ENCODE measurements at places on chromosomes 2 and 18.

GRCh38 chr2:1777781-1778180, 33.5 kb upstream of the PXDN start:
- DNase-seq, result no peak

- DNase-seq, result peak; percentile 34
Observed at GRCh38 chr2:231674587-231675338, 33.6 kb upstream of the PTMA start.

GRCh38 chr2:17976871-17977746, 98.6 kb downstream of the KCNS3 start:
- DNase-seq, result no peak

GRCh38 chr2:207363761-207364290, 165.9 kb upstream of the CREB1 start:
- DNase-seq, result no peak

- no peak for DNase-seq
Observed at GRCh38 chr2:2095360-2096093, 235.5 kb downstream of the MYT1L start.

DNA sequence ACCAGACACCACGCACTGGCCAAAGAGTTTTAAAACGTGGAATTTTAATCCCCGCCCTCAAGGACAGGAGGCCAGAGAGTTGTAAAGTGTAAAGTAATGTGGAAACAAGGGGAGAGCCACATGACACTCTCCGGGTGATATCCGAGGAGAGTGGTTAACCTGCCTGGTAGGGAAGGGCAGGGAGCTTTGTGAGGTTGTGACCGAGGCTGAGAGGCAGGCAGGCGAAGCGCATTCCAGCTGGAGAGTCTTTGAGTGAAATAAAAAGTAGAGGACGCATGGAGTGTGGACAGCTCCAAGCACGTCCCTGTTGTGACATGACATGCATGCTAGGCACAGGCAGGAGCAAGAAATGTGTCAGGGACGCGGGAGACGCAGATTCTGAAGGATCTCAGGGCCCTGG, 539.5 kb downstream of the RNF144A start:
- DNase-seq, result no peak

DNA sequence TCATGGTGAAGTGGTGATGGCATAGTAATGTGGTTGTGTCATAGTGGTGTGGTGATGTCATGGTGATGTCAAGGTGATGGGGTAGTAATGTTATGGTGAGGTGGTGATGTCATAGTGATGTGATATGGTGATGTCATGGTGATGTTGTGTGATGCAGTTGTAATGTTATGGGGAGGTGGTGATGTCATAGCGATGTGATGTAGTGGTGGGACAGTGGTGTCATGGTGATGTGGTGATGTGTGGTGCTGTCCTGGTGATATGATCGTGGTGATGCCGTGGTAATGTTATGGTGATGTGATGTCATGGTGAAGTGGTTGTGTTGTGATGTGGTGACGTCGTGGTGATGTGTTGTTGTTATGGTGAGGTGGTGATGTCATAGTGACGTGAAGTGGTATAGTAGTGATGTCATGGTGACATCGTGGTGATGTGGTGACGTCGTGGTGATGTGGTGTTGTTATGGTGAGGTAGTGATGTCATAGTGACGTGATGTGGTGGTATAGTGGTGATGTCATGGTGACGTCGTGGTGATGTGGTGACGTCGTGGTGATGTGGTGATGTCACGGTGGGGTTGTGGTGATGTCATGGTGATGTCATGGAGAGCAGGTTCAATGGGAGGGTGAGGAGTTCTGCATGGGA, 242.7 kb upstream of the MYT1L start:
- no peak for DNase-seq

GRCh38 chr2:145260081-145260480, 740.2 kb upstream of the ZEB2 start:
- no peak for DNase-seq

GRCh38 chr2:63530704-63531279, 57.5 kb downstream of the WDPCP start:
- no peak for DNase-seq

GRCh38 chr2:225355788-225356187, 43.7 kb upstream of the NYAP2 start:
- DNase-seq, result no peak

DNA sequence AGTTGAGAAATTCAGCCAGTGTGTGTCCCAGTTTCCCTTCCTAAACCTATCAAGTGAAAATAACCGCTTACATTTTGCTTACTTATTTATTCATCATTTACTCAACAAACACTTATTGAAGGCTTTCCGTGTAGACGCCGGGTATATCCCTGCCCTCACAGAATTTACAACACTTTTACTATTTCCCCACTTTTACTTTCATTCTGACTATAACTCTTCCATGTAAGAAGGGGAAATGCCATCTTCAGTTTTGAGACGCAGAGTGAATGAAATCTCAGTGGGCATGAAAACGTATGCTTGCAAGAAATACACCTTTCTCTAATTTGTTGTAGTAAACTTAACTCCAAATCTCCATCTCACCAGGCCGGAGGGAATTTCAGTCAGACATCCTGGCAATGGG, 251.0 kb upstream of the CHAC2 start:
- DNase-seq, result no peak

DNA sequence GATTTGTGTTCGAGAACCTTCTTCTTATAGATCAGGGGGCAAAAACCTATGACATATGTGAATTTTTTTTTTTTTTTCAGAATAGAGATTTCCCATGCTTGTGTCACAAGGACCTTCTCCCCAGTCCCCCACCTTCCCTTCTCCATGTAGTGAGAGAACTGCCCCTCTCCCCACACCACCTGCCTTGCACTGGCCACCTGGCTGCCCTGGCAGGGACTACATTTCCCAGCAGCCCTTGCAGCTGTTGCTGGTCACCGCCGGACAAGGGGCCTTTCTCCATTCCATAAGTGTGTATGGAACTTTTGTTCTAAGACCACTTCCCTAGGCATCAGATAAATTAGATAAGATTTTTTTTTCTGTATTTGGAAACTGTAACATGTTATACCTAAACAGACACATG, 22.2 kb downstream of the MBP start:
- no peak for DNase-seq

GRCh38 chr2:20762945-20763683, 59.8 kb downstream of the LDAH start:
- DNase-seq, result no peak

DNA sequence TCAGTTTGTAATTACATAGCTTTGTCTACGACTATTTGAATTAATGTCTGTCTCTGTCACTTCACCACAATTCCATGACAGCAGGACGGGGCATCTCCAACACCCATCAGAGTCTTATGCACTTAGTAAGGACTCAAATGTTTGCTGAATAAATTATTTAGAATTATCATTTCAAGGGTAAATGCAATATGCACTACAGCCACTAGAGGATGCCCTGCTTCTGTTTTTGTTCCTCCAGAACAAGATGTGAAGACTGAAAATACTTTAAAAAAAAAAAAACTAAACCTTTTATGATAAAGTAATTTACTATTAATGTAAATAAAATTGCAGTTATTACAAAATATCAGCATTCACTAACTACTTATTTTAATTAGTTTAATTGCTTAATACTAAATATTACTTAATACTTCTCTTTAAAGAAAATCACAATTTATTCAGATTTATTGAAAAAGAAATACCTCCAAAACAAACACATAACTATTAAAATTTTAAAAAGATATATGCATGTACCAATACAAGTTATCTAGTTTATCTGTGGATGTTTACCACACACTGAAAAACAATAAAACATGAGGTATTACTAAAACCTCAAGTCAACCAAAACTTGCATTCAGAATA, 3.2 kb downstream of the PIGN start:
- DNase-seq, result no peak

DNA sequence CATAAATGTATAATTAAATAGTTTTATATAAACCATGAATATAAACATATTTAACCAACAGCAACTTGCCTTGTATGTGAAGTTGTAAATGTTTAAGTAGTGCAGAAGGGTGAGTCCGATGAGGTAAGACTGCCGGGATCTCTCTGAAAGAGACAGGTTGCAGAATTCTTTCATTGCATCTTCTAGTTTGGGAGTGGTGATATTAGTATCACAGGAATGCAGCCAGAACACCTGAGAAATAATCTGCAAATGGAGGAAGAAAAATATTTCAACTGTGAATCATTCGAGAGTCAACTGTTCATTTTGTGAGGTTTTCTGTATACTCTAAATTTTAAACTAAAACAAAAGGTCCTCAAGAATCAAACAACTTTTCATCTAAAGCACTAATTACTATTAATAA, 123.0 kb downstream of the ABCA12 start:
- DNase-seq, result no peak

DNA sequence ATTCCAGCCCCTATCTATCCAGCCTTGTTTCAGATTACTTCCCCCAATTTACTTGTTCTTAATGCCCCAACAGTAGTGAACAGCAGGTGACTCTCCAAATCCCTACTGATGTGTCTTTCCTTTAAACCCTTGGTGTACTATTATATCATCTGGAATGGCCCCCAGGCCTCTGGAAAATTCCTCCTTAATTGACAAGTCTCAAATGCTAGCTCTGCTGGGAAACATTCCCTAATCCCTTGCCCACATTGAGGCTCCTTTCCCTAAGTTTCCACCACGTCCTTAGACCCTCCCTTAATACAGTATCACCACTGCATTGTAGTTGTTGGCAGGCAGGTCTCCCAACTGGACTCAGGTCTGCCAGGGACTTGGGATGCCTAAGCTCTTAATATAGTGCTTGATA, 41.0 kb downstream of the MYO3B start:
- no peak for DNase-seq

DNA sequence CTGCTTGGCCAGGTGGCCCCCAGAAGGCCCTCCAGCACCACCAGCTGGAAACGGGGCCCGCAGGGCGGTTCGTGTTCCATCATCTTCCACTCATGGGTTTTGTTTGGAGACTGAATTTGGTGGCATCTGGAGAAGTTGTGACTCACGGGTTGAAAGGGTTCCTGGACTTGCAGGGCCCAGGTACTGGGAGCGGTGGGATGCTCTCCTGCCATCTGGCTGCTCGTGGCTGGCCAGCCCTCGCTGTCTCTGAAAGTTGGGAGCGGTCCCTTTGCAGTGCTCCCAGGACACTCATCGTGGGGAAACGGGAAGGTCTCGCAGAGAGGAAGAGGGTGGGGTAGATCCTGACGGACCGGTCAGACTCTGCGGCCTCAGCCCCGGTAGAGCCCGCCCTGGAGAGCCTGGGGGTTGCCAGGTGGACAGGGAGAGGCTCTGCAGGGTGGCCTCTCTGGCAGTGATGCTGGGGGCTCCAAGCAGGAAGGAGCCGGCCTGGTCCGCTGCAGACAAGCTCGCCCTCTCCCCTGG, 47.5 kb downstream of the TWIST2 start:
- no peak for DNase-seq

DNA sequence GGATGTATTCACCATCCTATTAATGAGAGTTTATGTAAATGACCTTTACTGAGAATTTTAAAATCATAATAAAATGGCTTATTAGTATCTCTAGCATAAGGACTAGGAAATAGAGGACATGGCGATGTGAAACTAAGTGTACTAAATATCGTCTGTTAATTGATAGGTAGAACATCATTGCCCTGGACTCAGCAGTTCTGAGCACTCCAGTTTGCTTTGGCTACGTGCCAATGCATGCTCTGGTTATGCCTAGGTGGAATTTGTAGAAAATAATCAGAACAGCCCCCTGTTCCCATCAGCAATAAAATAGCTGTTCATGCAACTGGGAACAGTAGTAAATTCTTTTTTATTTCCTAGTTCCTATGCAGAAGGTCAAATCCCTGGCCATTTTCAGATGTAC, 247.8 kb downstream of the DOK6 start:
- no peak for DNase-seq

DNA sequence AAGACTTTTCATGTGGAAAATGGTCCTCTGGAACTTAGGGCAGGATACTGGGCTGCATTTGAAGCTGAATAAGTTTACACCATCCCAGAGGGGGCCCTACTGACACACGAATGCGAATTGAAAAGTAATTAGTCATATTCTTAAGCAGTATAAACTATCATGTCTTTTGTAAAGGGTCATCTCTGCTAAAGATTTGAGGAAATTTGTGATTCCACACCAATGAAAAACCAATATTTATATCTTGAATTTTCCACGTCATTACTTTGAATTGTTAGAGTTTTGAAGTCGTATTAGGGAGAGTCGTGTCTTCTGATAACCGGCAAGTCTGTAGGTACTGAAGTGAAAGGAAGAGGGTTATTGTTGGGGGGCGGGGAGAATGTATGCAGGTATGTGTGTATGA, 4.1 kb upstream of the OTX1 start:
- DNase-seq, result no peak

DNA sequence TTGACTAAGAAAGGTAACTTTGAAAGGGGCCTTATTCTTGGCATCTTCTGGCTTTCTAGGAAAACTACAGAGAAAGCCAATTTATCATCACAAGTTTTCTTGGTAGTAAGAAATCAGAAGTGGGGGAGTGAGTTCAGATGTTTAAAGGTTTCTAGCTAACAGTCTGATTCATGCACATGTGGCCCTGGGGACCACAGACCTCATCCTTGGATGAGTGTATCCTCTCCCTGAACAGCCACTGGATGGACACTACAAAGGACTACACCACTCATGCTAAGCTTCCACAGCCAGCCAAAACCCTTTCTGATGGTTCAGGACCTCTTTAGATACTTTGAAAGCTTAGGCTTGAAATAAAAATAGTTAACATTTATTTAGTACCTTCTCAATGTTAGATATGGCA, 218.3 kb upstream of the STK17B start:
- DNase-seq, result no peak

DNA sequence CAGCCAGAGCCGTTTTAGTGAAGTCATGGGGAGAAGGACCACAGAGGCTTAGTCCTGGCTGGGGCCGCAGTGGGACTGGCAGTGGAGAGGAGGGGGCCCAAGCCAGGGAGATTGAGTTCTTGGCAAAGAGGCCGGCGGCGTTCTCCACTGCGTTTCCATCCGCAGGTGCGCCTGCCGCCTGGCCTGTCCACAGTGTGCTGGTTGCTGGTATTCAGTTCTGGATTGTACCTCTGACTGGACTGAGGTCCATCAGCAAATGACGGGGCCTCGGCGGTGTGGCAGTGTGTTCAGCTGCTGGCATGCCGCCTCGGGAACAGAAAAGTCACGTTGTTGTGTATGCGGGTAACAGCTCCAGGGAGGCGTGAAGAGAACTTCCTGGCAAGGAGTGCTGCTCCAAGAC, 36.8 kb downstream of the LRRFIP1 start:
- DNase-seq, result no peak

DNA sequence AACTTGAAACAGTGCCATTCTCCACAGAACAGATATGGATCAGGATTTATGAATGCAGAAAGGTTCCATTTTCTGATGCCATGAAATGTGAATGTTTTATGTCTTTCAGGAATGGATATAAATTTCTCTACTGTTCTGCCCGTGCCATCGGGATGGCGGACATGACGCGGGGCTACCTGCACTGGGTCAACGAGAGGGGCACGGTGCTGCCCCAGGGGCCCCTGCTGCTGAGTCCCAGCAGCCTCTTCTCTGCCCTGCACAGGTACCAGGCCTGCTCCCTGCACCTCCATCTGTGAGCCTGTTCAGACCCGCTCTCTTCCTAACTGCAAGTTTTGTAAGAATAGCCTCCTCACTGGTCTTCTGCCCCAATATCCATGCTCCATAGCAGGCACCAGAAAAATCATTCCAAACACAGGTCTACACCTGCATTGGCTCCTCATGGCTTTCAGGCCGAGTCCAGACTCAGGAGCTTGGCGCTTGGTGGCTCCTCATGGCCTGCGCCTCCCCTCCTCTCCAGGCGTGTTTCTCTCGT, 68.6 kb downstream of the LPIN1 start:
- DNase-seq, result no peak
